Suppressor macrophage (primary cell): ENCODE measurements at places on chromosomes 4 and X.

DNA sequence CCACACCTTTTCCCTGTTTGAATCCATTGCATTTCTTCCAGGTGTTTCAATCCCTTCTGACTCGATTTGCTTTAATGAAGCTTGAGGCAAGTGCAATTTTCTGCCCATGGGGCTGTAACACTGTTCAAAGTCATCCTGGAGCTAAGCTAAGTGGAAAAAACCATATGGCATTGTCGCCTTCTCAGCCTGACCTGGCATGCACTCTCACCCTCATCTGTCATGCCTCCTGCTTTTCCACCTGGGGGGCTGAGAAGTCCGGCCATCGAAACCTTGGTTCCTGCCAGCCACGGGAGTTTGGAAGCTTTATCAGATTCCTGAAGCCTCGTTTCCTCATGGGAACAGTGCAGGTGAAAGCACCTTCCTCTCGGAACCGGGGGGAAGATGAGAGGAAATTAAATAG is 38.2 kb downstream of the WFS1 start:
- no peak for DNase-seq

DNA sequence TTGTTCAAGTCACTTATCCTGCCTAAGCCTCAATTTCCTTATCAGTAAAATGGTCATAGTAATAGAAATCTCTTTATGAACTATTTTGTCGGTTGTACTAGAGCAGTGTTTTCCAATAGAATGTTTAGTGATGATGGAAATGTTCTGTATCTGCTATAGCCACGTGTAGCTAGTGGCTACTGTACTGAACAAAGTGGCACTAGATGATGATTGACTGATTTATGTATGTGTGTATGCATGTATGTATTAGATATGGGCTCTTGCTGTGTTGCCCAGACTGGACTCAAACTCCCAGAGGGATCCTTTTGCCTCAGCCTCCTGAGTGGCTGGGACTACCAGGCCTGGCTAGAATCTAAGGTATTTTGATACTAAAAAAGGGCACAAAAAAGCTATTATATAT is 24.7 kb upstream of the SLC9B1 start:
- no peak for DNase-seq

DNA sequence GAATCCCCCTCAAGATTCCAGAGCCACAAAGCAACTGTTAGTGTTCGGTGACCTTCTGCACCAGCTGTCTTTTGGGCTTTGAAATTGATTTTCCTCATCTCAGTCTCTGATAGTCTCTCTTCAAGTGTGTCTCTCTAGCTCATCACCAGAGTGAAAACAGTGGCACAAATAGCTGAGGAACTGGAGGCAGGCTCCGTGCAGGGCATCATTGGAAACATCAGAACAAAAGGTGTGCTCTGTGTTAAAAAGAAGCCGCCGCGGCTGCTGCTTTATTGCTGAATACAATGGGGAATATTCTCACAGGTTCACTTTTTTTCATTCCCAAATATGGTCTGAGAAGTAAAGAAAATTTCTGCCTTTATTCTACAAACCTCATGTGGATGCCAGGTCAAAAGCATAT is 297.5 kb downstream of the DCTD start:
- no peak for DNase-seq

GRCh38 chrX:128020701-128021100 is 31.5 kb downstream of the ACTRT1 start:
- DNase-seq: no peak

- DNase-seq: no peak
These were observed 107.6 kb downstream of the USP9X start for GRCh38 chrX:41192880-41193279.

DNA sequence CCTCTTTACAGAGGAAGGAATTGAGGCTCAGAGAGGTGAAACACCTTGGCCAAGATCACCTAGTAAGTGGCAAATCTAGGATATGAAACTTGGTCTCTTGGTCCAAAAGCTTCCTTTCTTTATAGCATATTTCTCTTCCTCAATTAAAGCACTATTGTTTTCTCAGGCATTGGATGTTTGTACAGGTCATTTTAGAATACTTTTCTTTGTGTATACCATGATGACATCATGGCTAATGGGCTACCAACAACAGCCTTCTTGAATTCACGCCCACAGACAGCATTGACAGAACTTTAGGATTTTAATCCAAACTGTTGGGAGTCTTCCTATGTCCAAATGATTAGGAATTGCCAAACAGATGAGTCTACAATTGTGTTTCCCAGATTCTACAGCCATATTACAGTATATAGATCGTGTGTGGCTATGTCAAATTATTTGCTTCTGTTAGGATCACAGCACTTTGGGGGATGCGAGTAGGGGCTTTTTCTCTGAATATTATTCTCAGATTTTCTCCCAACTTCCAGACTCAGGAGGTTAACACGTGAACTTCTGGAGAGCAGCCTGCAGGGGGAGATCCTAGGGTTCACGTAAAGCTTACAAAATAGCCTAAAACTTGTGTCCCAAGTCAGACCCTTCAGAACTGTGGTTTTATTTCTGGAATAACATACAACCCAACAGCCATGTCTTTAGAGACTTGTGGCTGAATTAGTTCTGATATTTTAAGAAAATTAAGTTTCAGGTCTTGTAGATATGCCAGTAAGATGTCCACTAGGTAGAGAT is 191.8 kb downstream of the SHROOM3 start:
- DNase-seq: no peak

GRCh38 chr4:7199771-7200441 is 7.6 kb downstream of the SORCS2 start:
- no peak for DNase-seq

GRCh38 chr4:162364651-162365050 is 200.9 kb upstream of the FSTL5 start:
- DNase-seq: no peak

GRCh38 chr4:1041147-1041935 is 29.9 kb downstream of the FGFRL1 start:
- no peak for DNase-seq

DNA sequence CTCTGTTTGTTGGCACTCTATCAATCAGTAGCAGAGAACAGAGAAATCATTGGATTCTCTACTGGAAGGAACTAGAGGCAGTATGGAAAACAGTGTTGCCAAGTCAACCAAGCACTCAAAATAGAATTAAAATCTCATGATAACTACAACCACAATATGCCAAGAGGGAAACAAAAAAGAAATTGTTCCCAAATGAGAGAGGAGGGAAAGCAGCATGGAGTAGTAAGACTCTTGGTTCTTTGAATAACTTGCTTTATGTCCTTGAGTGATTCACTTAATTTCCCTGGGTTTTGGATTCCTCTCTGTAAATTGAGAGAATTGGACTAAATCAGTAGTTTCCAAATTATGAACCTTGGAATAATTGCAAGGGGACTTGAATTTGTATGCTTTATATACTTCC is 285.5 kb upstream of the ANKRD50 start:
- DNase-seq: no peak

- no peak for DNase-seq
These were observed 149.8 kb upstream of the TENM3 start for GRCh38 chr4:182093431-182093831.
